ENCODE measurements at places on chromosomes 2 and 18. TPM values are rescaled to one million over a fixed set of nuclear protein-coding genes. Genes with fewer than 3 reads are reported as not detected.

CCDC68 gene
- total RNA-seq: not detected

LRP2 gene
- total RNA-seq: 0.17 TPM

LYG2 gene
- not detected for total RNA-seq

SERPINB11 gene
- total RNA-seq: not detected

GATA6 gene
- total RNA-seq: not detected

NYAP2 gene
- not detected for total RNA-seq

ANKAR gene
- total RNA-seq: 4.6 TPM

UGT1A4 gene
- total RNA-seq: not detected

FAM98A gene
- total RNA-seq: 78.8 TPM

ACADL gene
- total RNA-seq: not detected

LAMA1 gene
- total RNA-seq: not detected

ADAM23 gene
- total RNA-seq: 0.21 TPM

HAUS1 gene
- 55.2 TPM for total RNA-seq

TTC21B gene
- total RNA-seq: 19.1 TPM

PGAP1 gene
- 10.2 TPM for total RNA-seq

MAPRE3 gene
- total RNA-seq: 3.8 TPM

GTF3C2 gene
- 76.1 TPM for total RNA-seq

GDF7 gene
- not detected for total RNA-seq

MAPK4 gene
- total RNA-seq: not detected

SLC39A6 gene
- total RNA-seq: 43.5 TPM

GRHL1 gene
- 0.40 TPM for total RNA-seq

PTMA gene
- total RNA-seq: 2,489 TPM

REG1B gene
- total RNA-seq: not detected

FAM237A gene
- not detected for total RNA-seq

HOXD1 gene
- not detected for total RNA-seq

SERPINB10 gene
- total RNA-seq: not detected

UGT1A8 gene
- total RNA-seq: not detected

TMEM37 gene
- total RNA-seq: not detected

DLX1 gene
- total RNA-seq: not detected

SERPINB12 gene
- total RNA-seq: not detected

CPS1 gene
- 1.6 TPM for total RNA-seq

CTAGE1 gene
- total RNA-seq: not detected

NMUR1 gene
- total RNA-seq: 0.06 TPM

BMP10 gene
- not detected for total RNA-seq

GKN1 gene
- not detected for total RNA-seq

PSTPIP2 gene
- 33.9 TPM for total RNA-seq

MYCN gene
- not detected for total RNA-seq

LRRTM4 gene
- not detected for total RNA-seq

POLE4 gene
- 68.0 TPM for total RNA-seq

DYNAP gene
- not detected for total RNA-seq

YIPF4 gene
- 39.1 TPM for total RNA-seq

DCC gene
- not detected for total RNA-seq

ANO7 gene
- total RNA-seq: 3.1 TPM

SPHKAP gene
- total RNA-seq: not detected

ASIC4 gene
- not detected for total RNA-seq

PXDN gene
- total RNA-seq: 1.3 TPM

DNER gene
- total RNA-seq: not detected

PLEK gene
- 19.9 TPM for total RNA-seq

CAB39 gene
- 128 TPM for total RNA-seq

NGEF gene
- 0.10 TPM for total RNA-seq

TRIM43 gene
- total RNA-seq: not detected

CAPN14 gene
- 0.29 TPM for total RNA-seq
